Cortex of kidney (tissue), 1 donor: ENCODE measurements at places on chromosomes 4 and X.

- no peak for DNase-seq
Observed at GRCh38 chrX:39907964-39908661, 189.6 kb downstream of the BCOR start.

GRCh38 chr4:55446578-55446922, 50.8 kb downstream of the TMEM165 start:
- no peak for DNase-seq

DNA sequence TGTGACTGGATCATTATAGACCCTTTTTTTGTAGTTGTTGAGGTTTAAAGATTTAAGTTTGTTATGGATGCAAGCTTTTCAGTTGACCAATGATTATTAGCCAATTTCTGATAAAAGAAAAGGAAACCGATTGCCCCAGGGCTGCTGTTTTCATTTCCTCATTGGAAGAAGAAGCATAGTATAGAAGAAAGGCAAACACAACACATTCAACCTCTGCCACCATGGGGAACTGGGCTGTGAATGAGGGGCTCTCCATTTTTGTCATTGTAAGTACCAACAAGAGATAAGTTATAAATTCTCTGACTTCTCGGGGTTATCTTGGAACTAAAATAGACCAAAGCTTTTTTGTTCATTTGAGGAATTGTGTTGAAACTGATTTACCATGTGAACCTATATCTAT, at the start of gene CYBB:
TSS of gene CYBB (plus strand) at position 203 of the 400 bp plus-strand sequence. CDS start at position 222, 19 bp downstream.
- no peak for DNase-seq

GRCh38 chr4:71346710-71347109, 7.9 kb downstream of the SLC4A4 start:
- DNase-seq: no peak

GRCh38 chrX:56026815-56027214, 205.3 kb upstream of the KLF8 start:
- no peak for DNase-seq

DNA sequence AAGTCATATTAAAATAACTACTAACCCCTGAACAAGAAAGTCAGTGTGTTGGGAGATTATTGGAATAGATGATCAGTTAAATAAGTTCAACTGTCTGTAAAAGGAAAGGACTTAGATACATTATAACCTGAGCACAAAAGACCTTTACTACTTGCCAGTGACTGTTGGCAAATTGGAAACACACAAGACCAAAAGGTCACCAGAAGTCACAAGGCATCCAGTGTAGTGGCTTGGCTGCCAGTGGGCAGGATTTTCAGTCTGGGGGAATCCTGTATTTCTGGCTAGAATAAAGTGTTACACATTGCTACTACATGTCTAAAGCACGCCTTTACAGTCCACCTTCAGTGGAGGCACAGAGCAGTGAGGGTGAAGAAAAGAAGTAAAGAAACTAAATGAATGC, 108.3 kb upstream of the AR start:
- no peak for DNase-seq

DNA sequence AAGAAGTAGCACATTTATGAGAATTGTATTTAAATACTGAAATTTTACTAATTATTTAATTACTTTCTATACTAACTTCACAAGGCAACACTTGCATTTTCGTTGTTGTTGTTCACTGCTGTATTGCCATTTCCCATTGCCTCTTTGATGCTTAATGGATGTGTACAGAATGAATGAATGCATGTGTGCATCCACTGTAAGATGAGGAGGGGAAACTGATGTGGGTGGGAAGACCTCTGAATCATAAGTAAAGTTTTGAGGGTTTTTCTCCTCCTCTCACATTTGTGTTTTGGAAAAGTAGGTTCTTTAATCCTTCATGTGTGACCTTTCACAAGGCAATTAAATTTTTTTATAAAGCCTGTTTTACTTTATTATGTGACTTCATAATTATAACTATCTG, 46.8 kb downstream of the PDLIM5 start:
- no peak for DNase-seq

GRCh38 chrX:39788521-39788920, 309.2 kb downstream of the BCOR start:
- DNase-seq: no peak

GRCh38 chr4:98688411-98689290, 30.2 kb upstream of the TSPAN5 start:
- no peak for DNase-seq

- no peak for DNase-seq
Observed at GRCh38 chrX:572538-573124, 58.0 kb upstream of the SHOX start.

- DNase-seq: no peak
Observed at GRCh38 chrX:13932416-13932815, 97.3 kb downstream of the GEMIN8 start.

DNA sequence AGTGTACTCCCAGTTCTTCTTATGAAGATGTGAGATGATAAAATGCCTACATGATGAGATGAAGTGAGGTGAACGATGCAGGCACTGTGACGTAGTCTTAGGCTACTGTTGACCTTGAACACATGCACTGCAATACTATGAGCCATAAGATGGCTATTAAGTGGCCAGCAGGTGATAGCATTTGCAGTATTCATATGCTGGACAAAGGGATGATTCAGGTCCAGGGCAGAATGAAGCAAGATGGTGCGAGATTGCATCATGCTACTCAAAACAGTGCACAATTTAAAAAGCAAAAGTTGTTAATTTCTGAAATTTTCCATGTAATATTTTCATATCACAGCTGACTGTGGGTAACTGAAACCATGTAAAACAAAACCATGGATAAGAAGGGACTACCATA, 781.4 kb downstream of the PCDH18 start:
- no peak for DNase-seq

DNA sequence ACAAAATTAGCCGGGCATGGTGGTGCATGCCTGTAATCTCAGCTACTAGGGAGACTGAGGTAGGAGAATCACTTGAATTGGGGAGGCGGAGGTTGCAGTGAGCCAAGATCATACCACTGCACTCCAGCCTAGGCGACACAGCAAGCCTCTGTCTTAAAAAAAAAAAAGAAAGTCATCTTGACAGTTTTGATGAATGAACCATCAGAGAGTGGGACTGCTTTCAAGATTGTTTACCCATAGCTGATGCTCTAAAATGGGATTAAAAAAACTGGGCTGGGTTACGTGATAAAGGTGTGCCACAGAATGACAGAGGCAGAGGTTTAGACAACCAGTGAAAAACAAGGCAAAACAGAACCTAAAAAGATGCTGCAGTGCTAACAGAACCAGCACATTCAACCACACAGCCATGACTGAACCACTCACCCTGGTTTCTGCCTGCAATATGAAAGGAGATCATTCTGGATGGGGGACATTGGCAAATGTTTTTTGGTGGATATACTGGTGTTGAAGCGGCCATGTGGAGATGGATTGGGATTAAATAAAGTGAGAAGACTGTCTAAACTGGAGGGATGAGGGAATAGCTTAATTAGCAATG, 22.2 kb downstream of the GPAT3 start:
- DNase-seq: no peak

DNA sequence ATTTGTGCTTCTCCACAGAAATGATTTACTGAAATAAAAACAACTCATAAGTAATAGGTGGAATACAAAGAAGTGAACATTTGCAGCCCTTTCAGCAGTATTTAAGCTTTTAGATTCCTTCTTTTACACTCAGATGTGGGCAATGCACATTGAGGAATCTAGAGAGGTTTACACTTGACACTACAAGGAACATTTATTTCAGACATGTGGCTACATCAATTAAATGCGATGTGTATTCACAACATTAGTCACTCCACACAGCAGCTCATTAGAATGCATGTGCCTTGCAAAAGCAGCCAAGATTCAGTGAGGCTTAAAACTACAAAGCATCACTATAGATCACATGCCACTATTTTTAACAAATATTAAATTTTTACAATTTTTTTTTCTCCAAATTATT, 480.7 kb downstream of the INPP4B start:
- DNase-seq: no peak

GRCh38 chrX:12548746-12549145, 242.5 kb upstream of the PRPS2 start:
- DNase-seq: no peak

DNA sequence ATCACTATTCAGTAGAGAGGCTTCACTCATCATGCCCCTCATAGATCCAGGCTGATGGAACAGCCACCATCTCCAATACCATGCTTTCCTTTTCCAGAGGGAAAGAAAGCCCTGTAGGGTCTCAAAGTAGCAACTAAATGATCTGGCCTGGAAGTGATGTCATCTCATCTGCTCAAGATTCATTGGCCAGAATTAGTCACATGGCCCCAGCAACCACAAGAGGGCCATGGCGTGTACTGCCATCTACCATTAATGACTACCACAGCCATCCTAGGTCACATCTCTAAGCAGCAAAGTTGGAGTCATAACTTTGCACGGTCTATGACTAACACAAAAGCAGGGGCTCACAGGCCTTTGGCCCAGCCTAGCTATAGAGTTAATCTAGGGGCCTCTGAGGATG, 194.8 kb downstream of the KIT start:
- DNase-seq: no peak

DNA sequence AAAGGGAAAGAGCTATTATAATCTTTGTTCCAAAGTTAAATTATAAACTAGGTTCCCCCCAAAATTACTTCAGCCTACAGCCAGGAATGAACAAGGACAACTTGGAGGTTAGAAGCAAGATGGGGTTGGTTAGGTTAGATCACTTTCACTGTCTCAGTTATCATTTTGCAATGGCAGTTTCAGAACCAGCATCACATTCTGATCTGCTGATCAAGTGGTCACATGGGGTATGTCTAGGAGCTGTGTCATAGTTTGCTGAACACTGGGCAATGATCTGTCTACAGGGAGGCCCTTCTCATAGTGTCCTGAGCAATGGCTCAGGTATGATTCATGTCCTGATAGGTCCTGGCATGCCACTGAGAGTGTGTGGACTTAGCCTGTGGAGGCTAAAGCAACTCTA, 41.6 kb upstream of the XIAP start:
- no peak for DNase-seq

GRCh38 chr4:86971355-86971683, 36.5 kb downstream of the AFF1 start:
- no peak for DNase-seq
